ENCODE measurements at places on chromosomes 12 and 14.

DNA sequence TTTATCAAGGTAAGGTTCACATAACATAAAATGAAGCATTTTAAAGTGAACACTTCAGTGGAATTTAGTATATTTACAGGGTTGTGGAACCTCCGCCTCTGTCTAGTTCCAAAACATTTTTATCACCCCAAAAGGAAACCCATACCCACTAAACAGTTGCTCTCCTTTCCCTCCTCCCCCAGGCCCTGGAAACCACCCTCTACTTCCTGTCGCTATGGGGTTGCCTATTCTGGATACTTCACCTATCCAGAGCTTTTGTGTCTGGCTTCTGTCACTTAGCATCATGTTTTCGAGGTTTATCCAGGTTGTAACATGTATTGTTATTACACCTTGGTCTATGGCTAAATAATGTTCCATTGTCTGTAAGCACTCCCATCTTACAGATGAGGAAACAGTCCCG lies 27.7 kb upstream of the ZFP36L1 start:
- no peak for DNase-seq

DNA sequence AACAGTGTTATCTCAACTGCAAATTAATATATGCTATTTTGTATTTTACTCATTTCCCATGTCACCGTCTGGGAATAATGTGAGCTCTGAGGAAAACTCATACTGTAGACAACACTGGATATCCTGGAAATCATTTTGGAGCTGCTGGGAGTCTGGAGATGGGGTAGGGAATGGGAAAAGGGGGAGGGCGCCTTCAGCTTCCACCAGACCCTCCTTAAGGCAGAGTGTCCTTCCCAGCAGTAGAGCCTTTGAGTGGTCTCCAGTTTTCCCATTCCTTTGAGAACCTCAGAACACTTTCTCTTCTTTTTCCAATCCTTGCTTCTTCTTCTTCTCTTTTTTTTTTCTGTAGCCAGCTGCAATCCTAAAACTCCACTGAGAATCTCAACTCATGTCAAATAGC lies 5.4 kb upstream of the LRIG3 start:
- no peak for DNase-seq

- no peak for DNase-seq
Observed at GRCh38 chr14:92513966-92514843, 624 bp downstream of the RIN3 start.

DNA sequence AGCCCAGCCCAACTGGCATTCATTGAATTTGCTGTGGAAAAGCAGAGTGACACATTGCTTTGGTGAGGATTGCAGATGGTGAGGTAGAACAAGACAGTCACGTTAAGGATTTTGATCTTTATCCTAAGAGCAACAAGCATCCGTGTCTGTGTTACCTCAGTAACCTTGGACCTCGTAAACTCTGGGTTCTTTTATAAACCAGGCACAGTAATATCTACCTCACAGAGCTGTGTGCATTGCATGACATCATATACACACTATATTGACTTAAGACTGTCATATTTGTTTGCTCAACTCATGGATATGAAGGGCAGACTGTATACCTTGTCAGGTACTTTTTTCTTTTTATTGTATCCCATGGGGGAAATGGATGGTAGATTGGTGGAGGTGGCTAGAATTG lies 156.2 kb downstream of the ETV6 start:
- DNase-seq, result no peak

All from anterior cingulate cortex (tissue), 58 donors.